ENCODE measurements at places on chromosomes 11 and 22.
A peak's percentile ranks its signal among the peaks of the same experiment; 100 is the strongest.

GRCh38 chr22:26313291-26313690 is 115.8 kb upstream of the ASPHD2 start:
- DNase-seq, result no peak

- no peak for DNase-seq
These were observed 1.5 kb upstream of the CRACR2B start for GRCh38 chr11:826227-826621.

DNA sequence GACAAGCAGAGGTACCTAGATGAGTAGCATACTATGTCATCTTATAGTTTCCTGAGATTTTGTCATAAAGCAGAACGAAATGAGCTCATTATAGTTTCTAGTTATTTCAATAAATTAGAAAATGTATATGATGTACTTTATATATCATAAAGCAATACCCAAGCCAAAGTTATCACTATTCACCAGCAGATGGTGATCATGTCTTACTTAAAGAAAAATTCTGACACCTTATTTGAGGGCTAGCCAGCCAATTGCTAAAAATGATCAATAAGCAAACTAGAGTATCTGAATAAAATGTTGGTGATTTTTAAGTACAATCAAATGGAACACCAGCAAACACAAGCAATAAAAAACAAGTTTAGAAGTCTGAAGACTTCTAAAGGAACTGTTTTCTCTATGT is 44.1 kb downstream of the RSF1 start:
- DNase-seq, result no peak

GRCh38 chr11:47565340-47566148 is at the start of gene PTPMT1:
PTPMT1 (plus strand) TSS chr11:47565599; CDS start chr11:47565623, 24 bp downstream.
- DNase-seq, result peak; percentile 52

DNA sequence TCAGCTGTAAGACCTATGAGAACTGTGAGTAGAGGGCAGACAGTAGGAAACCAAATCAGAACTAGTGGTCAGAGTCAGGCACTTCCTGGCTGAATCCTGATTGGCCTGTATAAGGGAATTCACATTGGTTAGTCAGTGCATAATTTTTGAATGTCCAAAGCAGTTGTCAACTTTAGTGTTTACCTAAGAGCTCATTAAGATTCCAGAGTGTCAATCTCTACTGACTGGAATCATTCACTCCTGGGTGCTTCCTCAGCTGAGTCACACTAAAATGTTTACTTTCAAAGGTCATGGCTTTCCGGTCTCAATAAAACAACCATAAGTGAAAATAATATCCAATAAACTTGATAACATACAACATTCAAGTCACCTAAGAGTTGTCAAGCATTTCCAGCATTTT is 306.1 kb downstream of the C11orf87 start:
- no peak for DNase-seq

GRCh38 chr22:19986410-19987341 is 29.9 kb downstream of the ARVCF start:
- peak; percentile 59 for DNase-seq

DNA sequence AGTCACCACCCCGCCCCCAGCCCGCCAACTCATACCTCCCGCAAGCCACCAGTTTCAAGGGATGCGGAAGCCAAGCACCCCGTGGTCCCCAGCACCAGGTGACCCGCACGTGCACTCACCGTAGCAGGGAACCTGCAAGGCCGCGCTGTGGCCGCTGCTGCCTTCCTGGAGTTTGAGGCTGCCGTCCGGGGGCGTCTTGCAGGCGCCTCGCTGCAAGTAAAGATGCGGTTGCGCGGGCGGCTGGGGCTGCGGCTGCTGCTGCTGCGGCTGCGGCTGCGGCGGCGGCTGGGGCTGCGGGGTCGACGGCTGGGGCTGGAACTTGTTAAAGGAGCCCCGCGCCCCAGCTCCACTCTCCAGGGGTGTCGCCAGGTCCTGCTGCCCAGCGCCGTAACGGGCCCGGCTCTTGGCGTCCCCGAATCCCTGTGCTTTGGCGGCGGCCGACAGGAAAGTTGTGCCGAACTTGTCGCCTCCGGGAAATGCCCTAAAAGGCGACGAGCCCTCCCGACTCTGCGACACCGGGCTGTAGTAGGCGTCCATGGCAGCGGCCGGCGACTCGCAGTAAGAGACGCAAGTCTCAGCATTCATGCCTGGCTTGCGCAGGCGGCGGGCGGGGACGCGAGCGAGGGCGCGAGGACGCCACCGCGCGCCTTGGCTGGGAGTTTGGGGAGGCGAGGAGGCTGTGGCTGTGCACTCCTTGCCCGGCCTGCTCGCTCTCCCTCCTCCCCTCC is at the start of gene ALX4:
TSS of gene ALX4 (minus strand) at position 662 of the 728 bp plus-strand sequence. CDS start at position 585, 77 bp downstream.
- DNase-seq, result peak; percentile 4

GRCh38 chr11:76669901-76670484 is 554 bp downstream of the LRRC32 start:
- DNase-seq, result no peak
